ENCODE measurements at places on chromosomes 4 and X. TPM values are rescaled to one million over a fixed set of nuclear protein-coding genes. Genes with fewer than 3 reads are reported as not detected.

DNA sequence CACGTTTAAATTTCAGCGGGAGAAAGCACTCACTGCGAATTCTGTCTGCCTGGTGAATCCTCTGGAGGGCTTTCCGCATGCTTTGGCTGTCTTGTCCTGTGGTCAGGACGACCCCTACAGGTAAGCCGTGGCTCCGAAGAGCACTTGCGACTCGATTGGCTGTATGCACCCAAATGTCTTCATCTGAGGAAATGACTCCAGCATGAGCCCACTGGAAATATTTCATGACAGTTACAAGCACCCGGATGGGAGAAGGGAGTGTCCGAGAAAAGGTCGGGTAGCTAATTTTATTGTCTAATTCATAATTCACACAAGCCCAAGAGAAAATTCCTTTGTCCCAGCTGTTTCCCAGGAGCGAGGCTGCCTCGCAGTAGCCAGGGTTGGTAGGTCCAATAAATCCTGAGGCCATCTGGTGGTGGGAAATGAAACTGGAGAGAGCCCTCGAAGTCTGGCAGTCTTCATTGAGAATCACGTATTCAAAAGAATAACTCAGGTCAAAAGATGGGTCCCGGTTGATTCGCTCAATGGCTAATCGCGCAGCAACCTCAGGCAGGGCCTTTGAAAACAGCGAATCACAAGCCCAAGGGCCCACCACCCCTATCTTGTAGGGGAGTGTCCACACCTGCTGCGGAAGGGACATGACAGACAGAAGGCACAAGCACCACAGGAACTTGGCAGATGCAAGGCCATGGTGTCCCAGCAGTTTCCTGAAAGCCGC, 6.6 kb downstream of the GUCY2F start:
- DNase-seq, result no peak

DNA sequence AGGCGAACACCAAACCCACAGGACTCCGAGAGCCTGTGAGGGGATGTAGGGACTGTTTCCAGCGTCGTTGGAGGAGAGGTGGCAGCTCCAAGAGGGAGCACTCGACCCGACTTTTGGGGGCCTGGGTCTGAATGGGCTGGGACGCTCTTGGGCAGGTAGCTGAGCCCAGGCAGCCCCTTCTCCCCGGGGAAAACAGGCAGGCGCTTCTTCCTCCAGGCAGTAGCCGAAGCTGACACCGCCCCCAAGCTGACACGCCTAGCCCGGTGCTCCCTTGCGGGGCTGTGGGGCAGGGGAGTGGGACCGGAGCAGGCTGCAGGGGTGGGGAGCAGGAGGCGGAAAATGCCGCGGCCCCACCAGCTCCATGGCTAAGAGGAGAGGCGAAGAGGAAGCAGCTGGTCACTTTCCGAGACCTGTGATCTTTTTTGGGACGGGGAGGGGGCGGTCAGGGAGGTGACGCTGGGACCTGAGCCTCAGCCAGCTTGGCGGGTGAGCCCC, 4.2 kb downstream of the NKX1-1 start:
- no peak for DNase-seq

DNA sequence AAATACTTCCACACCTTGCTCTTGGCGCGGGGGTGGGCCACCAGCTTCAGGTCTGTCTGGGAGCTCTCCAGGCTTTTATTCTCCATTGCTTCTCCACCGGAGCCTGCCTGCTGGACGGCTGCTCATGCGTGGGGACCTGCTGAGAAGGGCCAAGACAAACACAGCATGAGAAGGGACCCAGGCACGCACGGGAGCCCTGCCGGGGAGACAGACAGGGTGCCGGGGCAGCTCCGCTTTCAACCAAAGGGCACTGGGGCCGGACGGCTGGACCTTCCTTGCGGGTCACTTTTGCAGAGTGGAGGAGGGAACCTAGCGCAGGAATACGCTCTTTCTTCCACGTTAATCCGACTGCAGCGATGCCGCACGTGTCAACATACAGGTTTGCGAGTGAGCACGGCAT, 10.1 kb downstream of the DHRSX start:
- DNase-seq, result no peak

Gene DKK2
- 1.9 TPM for total RNA-seq

Gene ADAM29
- not detected for total RNA-seq

Gene EXOC1L
- not detected for total RNA-seq

Gene XG
- total RNA-seq, result 75.4 TPM
